ENCODE measurements at places on chromosomes 7 and 10.

DNA sequence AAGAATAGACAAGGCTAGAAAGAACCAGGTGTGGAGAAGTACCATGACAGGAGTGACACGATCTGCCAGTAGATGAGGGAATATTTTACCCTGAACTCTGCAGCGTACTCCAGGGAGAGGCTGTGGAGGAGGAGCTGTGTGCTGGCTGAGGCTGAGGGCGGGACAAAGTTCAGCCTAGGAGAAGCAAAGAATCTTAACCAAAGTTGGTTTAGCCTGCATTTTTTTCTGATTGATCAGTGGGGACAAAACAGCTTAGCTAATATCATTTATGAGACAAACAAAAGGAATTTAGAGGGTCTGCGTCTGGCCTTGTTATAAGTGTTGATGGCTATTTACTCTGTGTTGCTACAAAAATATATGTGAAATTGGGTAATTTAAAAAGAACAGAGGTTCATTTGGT lies 5.2 kb upstream of the NPSR1 start:
- peak; percentile 70 for DNase-seq

- DNase-seq, result peak; percentile 79
Observed at GRCh38 chr10:119542357-119542987, at the start of gene RGS10. Gene RGS10, minus strand, starts transcription at chr10:119542719. Its CDS starts 81 bp downstream, at chr10:119542638.

GRCh38 chr10:114110174-114110972 lies 63.6 kb downstream of the CCDC186 start:
- peak; percentile 3 for DNase-seq

DNA sequence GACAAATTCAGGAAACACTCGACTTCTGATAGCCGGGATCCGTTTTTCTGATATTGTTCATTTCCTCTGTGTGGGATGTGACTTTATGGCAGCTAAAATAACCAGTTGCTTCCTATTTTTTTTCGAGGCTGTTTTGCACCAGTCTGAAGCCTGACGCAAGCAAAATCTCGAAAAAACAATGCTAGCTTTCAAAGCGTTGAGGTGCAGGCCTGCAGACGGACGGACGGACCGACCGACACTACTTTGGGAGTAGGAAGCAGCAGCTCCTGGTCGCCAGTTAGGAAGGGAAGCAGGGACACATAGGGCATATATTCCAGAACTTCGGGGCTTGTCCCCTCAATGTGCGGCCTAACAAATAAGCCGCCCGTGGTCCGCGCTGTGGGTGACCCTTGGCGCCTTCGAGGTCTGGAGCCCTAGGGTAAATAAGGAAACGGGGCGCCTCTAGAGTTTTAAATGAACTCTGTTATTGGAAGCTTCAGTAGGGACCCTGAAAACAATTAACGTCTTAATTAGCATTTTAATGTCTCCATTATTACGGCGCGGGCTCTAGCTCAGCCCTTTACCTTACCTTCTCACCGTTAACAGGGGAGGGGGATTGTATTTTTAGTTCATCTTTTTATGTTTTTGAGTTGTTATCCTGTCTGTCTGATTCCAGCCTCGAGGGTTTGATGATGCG lies 1.3 kb downstream of the HHEX start:
- DNase-seq, result no peak

GRCh38 chr10:123848564-123849457 lies 42.8 kb downstream of the CPXM2 start:
- DNase-seq, result no peak

GRCh38 chr7:117021986-117022385 lies 68.7 kb downstream of the ST7 start:
- no peak for DNase-seq

GRCh38 chr7:7688956-7689355 lies 29.5 kb downstream of the RPA3 start:
- DNase-seq, result no peak

- no peak for DNase-seq
Observed at GRCh38 chr10:47104786-47105385, 193.7 kb downstream of the PTPN20 start.

- no peak for DNase-seq
Observed at GRCh38 chr10:3827768-3828403, 42.9 kb upstream of the KLF6 start.

DNA sequence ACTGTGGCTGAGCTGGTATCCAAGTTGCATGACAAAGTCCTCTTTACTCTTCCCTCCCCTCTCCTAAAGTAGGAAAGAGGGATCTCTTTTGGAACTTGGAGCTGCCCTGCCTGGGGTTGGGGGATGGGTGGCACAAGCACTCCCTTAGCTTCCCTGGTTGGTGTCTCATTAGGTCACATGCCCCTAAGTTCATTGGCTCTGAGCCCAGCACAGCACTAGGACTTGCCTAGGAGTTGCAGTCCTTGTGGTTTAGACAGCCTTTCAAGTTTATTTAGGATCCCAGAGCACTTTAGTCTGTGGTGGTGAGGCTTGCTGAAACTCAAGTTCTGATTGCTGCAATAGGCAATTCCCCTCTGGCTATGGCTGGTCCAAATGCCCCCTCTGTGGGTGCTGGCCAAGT lies 281.4 kb downstream of the NXPH1 start:
- DNase-seq, result no peak

- no peak for DNase-seq
Observed at GRCh38 chr10:6603142-6604125, 23.4 kb upstream of the PRKCQ start.

DNA sequence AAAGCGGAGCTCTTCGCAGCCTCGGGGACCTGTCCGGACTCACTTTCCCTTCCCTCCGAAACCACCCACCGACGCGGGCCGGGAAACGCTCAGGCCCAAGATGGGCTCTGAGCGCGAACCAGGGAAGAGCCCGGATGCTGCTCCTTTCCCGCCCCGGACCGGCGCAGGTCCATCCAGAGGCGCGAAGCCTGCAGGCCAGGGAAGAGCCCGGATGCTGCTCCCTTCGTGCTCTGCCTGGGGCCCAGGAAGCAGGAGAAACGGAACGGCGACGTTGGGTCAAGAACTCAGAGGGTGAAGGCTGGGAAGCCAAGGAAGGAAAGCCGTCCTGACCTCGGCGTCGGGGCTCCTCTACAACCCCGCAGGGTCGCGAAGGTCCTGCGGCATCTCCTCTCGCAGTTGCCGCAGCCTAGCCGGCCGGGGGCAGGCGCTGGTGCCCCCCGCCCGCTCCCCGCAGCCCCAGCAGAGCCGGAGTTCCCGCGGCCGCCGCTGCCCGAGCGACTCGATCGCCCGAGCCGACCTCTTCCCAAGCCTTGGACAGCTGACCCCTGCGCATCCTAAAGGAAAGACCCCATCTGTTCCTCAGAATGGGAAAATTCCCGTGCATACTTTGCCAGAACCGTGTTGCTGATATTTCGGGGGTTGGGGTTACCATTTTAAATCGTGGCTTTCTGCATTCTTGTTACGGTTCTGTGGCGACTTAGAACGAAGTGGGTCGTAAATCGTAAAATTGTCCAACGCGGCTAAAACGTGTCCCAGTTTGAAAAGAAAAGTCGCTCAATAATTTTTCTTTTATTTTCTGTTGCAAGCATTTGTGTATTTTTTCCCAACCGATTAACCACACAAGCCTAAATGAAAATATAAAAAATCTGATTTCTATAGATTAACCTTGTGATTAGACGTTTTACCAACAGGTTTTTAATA lies 7.5 kb downstream of the HOXA1 start:
- DNase-seq, result no peak

GRCh38 chr10:78852466-78853240 lies 216.1 kb upstream of the ZMIZ1 start:
- DNase-seq, result no peak

DNA sequence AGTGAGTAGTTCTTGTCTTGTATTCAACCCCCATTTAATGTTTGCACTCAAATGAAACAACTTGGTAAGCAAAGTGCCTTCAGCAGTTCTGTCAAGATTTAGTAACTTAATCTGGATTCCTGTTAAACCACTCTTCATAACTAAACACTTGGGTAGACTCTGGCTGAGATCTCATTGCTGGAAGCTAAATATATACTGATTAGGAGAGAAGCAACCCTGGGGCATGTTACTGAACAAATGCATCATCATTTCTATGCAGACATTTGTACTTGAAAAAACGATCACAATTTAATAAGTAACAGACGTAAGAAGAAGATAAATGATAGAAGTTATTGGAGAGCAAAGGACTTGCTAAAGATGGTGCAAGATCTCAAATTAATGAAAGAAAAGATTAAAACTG lies 308.4 kb upstream of the POM121L12 start:
- no peak for DNase-seq

DNA sequence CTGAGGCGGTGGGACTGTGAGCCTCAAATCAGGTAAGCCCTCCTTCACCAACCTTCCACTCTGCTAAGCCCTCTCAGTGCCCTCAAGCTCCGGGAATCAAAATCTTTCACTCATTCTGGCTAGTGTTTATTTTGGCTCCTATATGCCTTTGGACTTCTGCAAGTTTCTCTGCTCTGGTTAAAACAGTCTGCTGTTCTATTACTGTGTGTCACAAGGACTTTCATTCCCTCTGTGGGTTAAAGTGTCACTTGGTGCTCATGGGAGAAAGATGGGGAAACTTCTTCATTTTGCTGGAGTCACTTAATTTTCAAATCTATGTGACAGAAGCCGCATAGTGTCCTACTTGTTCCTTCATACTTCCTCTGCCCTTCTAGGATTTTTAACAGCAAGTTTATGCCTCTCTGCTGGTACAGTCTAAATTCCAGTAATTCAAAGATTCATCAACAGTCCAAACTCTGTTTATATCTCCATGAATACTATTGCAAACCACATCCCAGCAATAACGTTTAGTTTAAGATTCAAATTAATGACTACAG lies 61.3 kb downstream of the CD36 start:
- no peak for DNase-seq

GRCh38 chr10:28668363-28669226 lies 8.7 kb upstream of the BAMBI start:
- DNase-seq, result no peak

DNA sequence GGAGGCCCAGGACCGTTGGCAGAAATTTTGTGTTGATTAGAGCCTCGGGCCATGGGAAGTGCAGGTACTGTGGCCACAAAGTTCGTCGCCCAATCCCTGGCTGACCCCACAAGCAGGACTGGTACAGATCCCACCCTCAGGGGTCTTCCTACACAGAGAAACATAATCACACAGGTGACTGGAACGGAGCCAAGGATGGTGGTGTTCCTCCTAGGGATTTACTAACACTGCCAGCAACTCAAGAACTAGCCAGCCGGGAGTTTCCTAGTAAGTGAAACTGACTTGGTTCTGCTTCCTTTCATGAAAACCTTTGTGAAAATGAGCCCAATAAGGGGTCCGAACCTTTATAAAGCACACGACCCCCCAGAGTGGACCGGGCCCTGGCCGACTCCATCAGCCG lies 5.7 kb downstream of the CUX1 start:
- no peak for DNase-seq

- DNase-seq, result no peak
Observed at GRCh38 chr10:76902949-76903348, 734.7 kb downstream of the KCNMA1 start.

- no peak for DNase-seq
Observed at GRCh38 chr7:73870041-73870492, 9.1 kb downstream of the TMEM270 start.

GRCh38 chr10:90884431-90884830 lies 12.7 kb downstream of the RPP30 start:
- DNase-seq, result peak; percentile 9

DNA sequence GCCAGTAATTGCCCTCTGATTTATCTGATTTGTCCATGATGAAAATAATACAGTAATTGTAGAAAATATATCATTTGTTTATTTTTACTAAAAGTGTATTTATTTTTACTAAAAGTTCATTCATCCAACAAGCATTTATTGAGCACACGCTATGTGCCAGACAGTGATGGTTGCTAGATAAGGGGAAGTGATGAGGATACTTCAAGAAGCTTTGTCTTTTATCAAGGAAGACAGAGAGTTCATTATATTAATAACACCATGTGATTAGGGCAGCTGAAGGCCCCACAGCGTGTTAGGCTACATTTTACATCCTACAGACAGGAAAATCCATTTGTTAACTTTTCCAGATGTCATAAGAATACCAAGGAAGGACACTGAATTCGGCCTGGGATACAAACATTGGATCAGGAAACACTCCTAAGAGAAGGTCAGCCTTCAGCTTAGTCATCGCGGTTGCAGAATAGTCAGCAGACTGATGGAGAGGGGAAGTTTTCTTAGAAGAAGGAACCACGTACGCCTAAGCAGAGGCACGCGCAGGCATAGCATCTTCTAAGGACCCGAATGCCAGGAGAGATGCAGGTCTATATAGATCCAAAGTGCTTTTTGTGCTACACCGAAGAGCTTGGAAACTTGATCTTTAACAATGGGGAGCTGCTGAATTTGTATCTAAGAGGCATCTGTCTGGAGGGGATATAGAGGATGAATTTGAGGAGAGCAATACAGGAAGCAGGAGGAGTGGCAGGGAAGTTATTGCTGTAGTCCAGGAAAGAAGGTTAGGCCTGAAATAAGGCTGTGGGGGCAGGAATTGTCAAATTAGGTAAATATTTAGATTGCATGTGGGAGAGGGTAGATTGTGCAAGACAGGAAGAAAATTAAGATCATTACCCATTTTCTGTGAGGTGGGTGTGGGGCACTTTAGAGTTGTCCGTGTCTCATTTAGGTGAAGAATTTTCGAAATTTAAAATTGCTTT lies 85.7 kb downstream of the LRGUK start:
- DNase-seq, result peak; percentile 5

GRCh38 chr7:101116898-101117297 lies 10.0 kb upstream of the SERPINE1 start:
- DNase-seq, result no peak

GRCh38 chr10:62590306-62590705 lies 214.2 kb upstream of the ADO start:
- peak; percentile 36 for DNase-seq

DNA sequence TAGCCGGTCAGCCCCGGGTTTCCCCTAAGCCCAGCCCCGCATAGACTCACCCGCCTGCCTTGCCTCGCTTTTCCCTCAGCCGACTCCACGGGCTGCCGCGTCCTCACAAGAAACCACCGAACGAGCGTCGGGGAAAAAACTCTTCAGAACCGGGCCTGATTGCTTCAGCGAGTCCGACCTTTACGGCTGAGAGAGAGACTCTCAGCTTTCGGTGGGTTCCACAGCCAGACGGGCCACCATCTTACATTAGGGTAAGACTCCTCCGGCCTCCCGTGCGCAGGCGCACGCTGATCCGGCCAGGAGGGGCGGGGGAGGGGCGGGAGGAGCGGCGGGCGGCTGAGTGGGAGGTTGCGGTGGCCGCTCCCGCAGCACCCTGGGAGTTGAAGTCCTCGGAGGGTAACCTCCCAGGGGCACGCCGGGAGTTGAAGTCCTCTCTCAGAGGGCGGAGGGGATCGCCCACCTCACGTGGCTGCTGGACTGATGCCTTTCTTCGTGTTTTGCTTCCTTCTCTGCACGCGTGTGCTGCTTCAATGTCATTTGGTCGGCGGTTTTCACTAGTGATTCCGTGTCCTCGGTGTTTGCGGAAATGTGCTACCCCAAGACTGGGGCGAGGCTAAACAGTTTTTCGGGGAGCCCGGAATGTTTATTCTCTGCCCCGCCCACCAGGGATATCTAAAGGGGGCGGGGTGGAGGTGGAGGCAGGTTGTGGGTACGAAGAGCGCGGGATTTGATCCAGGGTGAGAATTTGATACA lies at the start of gene CNOT4:
TSS of gene CNOT4 (minus strand) at position 264 of the 753 bp plus-strand sequence. CDS start 71,771 bp downstream, outside the sequence.
- DNase-seq, result peak; percentile 94

- no peak for DNase-seq
Observed at GRCh38 chr10:13573960-13574359, 12.8 kb upstream of the PRPF18 start.
